NCI-H1417 treated with DMSO at 0.1 percent for 48 hours (cell line): ENCODE measurements at places on chromosomes 16 and 17.

DNA sequence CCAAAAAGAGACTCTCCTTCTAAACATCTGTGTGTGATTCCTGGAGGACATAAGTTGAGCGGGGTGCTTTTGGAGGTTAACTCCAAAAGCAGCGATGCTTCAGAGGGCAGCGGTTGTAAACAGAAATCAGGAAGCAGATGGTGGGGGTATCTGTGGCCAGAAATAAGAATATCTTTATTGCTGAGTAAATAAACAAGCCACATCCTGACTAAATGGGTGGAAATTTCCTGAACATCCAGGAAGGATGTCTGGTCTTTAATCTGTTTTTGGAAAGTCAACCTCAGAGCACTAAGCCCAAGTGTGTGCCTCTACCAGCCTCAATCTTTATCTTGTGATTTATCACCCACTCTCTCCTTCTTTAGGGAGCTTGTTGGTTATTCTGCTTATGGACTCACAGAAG is 123.3 kb downstream of the CDH13 start:
- no peak for DNase-seq

GRCh38 chr17:34588266-34588665 is 8.9 kb downstream of the TMEM132E start:
- no peak for DNase-seq

- DNase-seq, result no peak
These were observed 5.9 kb downstream of the PRR11 start for GRCh38 chr17:59161477-59161876.

DNA sequence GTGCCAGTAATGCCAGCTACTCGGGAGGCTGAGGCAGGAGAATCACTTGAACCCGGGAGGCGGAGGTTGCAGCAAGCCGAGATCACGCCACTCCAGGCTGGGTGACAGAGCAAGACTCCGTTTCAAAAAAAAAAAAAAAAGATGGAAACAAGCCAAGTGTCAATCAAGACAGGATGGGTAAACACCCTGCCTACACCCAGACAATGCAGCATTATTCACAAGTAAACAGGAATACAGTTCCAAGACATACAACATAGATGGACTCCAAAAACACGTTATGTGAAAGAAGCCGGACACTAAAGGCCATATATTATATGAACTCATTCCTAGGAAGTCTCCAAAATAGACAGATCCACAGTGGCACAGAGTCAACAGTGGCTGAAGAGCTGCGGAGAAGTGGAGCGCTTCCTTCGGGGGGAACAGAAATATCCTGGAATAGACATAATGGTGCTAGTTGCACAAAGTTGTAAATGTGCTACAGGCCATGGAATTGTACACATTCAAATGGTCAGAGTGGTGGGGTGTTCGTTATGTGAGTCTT is 33.9 kb downstream of the ANKRD11 start:
- DNase-seq, result no peak

- no peak for DNase-seq
These were observed 67.1 kb upstream of the NLK start for GRCh38 chr17:27975146-27976011.

DNA sequence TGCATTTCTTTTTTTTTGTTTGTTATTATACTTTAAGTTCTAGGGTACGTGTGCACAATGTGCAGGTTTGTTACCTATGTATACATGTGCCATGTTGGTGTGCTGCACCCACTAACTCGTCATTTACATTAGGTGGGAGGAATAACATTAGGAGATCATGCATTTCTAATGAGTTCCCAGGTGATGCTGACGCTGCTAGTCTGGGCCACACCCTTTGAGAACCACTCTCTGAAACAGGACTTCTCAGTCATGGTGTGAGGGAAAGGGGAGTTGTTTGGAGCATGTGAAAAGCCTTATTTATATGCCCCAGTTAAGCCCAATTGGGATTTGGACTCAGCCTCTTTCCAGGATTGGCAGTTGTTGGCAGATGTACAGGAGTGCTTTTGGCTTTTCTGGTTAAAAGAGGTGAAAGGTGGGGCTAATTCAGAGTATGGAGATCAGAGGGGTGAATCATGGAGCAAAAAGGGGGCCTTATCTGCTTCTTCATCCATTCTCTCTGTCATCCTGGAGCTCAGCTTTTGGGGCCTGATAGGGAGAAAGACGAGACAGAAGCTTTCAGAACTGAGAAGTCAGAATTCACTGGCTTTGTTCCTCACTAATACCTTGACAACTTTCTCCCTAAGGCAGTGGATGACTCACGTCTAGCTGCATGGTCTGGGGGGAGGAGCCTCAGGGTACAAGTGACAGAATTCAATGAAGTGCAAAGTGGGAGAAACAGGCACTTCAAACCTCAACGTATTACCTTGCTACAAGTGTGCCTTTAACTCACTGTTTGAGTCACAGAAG is 180.0 kb upstream of the CACNG3 start:
- no peak for DNase-seq

DNA sequence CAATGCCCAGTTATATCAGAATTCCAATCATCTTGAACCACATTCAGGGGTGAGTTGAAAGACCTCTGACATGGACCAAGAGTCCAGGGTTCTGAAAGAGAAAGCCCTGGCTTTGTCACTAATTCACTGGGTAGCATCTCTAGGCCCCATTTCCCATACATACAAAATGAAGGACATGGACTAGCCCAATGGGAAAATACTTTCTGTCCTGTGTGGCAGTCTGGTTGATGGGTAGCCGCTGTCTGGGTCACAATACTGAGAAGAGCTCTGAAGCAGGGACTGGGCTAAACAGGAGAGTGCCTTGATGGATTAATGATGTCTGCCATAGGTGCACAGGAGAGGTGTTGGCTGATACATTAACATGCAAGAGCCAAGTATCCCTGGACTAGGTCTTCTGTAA is 214.3 kb downstream of the RAB11FIP4 start:
- DNase-seq, result no peak
